Substantia nigra (tissue), 51 donors: ENCODE measurements at places on chromosomes 2 and 18.

- DNase-seq: no peak
Measured at GRCh38 chr2:165144315-165144714, 59.5 kb downstream of the SCN3A start.

- DNase-seq: no peak
Measured at GRCh38 chr2:217732992-217733391, 269.8 kb downstream of the TNS1 start.

- no peak for DNase-seq
Measured at GRCh38 chr2:101766871-101767739, 69.6 kb downstream of the MAP4K4 start.

DNA sequence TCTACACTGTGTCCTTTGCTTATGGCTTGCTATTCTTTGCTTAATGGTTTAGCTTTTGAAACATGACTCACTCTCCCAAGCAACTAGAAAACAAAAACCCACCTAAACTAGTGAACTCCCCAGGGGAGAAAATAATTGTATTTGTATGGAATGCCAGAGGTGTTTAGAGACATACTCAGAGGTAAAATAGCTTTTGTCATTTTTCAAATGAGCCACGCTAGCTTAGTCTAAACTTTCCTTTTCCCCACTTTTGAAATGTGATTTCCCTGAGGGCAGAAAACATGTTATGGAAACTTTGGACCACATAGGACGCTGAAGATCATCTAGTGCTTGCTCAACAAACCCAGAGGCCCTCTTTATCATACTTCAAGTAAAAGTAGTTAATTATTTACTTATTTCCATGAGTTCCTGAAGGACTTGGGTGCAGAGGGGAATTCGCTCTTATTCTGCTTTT lies 16.5 kb upstream of the CYTIP start:
- no peak for DNase-seq

- DNase-seq: no peak
Measured at GRCh38 chr2:239935789-239936758, 89.1 kb downstream of the NDUFA10 start.

DNA sequence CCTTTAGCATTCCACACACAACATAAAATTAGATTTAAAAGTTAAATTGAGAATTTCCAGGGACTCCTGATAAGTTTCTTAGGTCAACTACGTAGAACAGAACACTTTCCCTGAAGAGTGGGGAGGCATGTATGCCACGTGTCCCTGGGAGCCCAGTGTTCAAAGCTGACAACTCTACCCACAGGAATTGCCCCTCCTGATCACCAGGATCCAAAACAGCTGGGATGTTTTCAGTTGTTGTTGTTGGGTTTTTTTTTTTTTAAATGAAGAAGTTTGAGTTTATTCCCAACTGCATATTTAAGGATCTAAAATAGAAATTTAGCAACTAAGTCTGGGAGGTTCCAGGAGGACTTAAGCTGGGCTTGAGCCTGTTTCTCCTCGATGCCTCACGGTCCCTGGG lies 100.5 kb downstream of the TPGS2 start:
- no peak for DNase-seq

GRCh38 chr2:25025229-25026007 lies 16.5 kb upstream of the EFR3B start:
- DNase-seq: no peak

- DNase-seq: no peak
Measured at GRCh38 chr2:216934151-216934550, 74.3 kb upstream of the TNP1 start.

GRCh38 chr2:160538559-160539355 lies 45.1 kb upstream of the RBMS1 start:
- DNase-seq: no peak

GRCh38 chr18:55328301-55328700 lies 259.7 kb downstream of the TCF4 start:
- DNase-seq: no peak

DNA sequence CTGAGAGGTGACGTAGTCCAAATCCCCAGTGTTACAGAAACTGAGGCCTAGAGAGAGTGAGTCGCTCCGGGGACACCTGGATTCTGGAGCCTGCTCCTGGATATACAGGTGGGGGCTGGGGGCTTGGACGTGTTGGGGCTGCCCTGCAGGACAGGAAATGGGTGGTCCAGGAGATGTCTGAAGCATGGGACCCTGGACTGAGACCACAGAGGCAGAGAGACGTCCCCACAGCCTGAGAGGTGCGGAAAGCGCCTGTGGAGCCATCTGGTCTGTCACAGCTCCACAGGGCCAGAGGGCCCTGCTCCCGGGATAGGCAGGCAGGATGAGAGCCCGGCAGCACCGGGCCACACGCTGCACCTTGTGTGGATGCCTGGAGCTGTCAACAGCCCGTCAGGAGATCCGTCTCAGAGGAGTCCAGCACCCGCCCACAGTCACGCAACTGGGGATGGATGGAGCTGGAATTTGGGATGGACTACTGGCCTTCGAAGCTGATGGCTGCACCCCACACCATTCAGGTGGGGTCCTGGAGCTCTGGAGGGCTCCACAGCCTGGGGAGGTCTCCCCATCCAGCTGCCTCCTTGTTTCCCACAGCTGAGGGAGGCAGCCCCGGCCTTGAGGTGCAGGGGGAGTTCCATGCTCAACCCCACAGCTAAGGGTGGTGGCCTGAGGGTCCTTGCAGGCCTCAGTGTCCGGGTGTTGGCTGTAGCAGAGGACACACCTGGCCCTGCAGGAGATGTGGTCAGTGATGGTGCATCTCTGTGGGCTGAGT lies 303.0 kb downstream of the NDUFA10 start:
- DNase-seq: no peak

- DNase-seq: no peak
Measured at GRCh38 chr2:178804791-178805190, 2.4 kb downstream of the TTN start.

- no peak for DNase-seq
Measured at GRCh38 chr2:71793926-71794325, 340.6 kb downstream of the DYSF start.

DNA sequence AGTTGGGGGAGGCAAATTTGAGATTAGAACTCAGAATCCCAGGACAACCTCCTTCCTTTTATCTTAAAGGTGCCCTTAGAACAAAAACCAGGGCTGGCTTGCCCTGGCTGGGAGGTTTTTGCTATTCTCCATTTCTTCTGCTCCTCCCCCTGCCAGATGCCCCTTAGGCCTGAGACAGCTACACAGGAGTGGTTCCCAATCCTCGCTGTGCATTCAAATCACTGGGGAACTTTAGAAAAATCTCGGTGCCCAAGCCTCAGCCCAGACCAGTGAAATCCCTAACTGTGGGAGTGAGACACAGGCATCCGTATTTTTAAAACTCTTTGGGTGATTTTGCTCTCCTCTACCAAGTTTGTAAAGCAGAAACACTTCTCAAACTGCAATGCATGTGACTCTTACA lies 38.8 kb downstream of the LBH start:
- no peak for DNase-seq

DNA sequence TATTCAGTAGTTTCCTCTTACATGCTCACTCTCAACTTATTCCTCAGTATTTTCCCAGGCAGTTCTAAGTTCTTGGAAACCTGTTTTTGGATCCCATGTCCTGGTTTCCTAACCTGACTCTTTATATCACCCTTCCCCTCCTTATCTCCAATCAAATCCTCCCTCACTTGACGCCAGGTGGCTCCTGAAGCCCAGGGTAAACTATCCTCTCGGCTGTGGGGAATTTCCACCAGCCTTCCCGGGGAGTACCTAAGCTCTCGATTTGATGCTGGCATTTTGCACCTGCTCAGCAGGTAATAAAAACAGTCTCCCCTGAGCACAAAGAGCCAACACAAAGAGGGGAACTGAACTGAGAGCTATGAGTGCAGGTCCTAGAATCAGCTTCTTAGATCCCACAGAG lies 538.0 kb downstream of the SLC4A3 start:
- no peak for DNase-seq

GRCh38 chr18:46630160-46630559 lies 26.9 kb downstream of the LOXHD1 start:
- no peak for DNase-seq

GRCh38 chr2:85183479-85183878 lies 50.3 kb downstream of the TCF7L1 start:
- no peak for DNase-seq

DNA sequence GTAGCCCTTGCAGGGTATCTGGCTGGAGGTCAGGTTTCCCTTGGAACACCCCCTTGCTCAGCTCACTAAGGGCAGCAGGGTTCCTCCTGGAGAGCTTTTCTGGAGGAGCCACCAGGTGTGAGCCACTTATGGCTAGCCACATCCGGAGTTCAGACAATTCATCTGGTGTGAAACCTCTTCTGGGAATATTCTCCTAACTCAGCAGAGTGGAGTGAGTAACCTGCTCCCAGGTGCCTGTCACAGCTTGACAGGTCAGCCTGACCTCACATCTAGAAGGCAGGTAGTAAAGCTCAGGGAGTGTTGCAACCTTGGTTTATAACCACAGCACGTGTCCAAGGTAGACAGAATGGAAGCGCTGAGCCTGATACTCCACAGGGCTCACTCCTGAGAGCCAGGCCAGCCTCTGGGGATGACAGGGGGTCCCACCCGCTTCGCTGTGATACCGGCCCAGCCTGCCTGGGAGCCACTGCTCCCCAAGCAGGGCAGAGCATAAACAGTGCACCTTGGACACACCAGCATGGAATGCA lies 62.6 kb upstream of the TGFA start:
- no peak for DNase-seq

DNA sequence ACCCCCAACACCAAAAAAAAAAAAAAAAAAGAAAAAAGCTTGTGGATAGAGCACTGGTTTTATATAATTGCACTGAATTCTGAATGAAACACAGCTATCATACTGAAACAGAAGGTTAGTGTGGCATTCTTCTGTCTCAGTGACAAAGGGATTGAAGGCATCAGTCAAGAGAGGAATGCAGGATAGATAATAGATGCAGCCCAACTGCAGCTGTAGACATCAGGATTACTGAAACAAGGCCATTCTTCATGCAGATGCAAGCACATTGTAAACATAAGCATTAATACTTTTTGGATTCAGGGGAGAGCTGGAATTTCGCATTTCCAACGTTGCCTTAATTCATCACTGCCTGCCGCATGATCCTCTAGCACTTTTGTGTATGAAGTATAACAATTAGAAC lies 897.4 kb upstream of the KLHL29 start:
- DNase-seq: no peak

DNA sequence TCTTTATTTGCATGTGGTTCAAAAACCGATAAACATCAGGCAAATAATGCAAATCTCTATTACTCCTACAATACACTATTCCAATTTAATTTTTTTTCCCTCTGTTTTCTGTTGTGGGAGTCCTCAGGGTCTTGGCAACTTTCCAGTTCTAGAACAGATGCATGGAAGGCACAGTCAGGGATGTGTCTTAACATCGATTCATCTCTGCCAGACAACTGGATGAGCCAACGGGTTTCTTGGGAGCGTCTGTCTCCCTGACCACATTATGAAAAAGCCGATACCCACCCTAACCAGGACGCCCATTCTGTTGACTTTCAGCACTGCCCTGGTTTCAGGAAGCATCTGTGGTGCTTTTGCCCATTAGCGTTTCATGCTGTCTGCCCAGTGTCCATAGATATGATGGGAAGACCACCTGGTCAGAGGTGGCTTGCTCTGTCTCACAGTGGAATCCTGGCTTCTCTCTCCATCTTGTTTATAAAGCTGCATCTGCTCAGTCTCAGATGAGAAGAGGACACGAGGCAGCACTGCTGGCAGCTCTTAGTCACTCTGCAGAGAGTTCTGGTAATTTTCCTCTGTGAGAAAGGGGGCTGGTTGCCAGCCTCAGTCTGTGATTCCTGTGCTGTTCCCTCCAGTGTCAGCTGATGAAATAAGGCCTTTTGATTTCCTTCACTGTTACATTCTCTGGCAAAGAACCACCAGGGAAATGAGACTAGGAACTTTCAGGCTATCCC lies 57.9 kb upstream of the KCNE4 start:
- peak; percentile 68 for DNase-seq

- DNase-seq: no peak
Measured at GRCh38 chr18:23735021-23735464, 45.8 kb downstream of the LAMA3 start.

DNA sequence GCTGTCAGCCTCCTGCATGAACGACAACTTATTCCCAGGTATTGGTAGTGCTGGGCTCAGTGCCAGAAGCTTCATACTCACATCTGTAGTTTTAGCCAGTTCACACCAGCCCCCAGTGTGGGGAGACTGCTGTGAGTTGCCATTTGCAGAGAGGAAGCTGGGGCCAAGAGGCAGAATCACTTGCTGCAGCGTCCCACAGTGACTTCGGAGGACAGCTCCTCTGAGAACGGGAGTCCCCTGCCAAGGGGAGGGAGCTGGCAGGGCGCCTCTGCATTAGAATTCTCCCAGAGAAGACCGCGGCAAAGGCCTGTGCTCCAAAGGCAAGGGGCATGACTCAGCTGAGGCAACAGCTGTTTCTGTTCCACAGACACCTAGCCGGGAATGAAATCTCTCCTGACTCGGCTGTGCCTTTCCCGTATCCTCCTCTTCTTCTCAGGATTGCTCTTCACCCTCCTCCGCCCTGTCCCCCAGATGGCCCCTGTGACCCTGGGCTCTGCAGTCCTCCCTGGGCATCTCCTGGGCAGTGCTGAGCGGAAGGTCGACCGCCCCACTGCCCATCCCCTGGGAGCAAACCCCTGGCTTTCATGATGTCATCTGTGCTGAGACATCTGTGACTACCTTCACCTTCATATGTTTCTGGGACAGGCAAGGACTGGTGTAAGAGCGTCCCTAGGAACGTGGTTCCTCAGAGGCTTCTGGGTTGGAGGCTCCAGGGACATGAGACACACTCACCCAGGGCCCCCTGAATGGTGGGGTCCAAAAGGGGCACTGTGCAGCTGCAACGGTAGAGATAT lies 18.0 kb downstream of the MAL start:
- DNase-seq: peak; percentile 85

GRCh38 chr2:181408861-181409260 lies 48.3 kb upstream of the ITGA4 start:
- DNase-seq: no peak

DNA sequence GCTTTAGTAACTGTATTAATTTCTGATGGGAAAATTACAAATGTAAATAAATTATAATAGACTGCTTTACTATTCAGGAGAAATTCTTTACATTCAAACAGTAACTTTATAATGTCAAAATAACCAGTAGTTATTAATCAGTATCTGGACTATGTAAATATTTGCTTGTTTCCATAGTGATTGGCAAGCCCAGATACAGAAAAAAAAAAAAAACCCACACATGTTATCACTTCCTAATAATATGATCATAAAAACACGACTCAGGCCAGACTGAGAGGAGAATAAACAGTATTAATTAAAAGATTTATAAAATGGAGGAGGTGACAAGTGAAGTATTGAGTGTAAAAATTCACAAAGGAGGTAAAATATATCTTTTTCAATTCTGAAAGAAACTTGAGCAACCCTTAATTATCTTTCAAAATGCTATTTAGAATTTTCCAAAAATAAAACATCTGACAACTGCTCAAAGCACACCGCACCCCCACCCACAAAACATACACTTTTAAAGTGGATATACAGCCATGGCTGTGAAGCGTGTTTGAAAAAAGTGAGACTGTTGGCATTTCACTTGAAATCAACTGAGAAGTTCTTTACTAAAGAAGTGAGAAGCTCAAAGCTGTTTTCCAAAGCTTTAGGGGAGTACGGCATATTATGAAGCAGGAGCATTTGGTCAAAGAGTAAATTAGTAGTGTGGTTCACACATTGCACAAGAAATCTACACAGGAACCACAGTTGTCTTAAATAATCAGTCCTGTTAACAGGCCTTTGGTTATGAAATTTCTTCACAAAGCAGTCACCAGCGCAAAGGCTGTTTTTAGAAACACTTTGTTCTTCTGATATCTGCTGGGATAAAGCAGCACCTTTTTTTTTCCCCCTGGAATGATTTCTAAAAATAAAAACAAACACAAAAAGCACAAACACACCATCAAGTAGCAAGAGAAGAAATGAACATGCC lies 475.8 kb downstream of the TXNL1 start:
- no peak for DNase-seq
